ENCODE measurements at places on chromosomes 12 and 14.

DNA sequence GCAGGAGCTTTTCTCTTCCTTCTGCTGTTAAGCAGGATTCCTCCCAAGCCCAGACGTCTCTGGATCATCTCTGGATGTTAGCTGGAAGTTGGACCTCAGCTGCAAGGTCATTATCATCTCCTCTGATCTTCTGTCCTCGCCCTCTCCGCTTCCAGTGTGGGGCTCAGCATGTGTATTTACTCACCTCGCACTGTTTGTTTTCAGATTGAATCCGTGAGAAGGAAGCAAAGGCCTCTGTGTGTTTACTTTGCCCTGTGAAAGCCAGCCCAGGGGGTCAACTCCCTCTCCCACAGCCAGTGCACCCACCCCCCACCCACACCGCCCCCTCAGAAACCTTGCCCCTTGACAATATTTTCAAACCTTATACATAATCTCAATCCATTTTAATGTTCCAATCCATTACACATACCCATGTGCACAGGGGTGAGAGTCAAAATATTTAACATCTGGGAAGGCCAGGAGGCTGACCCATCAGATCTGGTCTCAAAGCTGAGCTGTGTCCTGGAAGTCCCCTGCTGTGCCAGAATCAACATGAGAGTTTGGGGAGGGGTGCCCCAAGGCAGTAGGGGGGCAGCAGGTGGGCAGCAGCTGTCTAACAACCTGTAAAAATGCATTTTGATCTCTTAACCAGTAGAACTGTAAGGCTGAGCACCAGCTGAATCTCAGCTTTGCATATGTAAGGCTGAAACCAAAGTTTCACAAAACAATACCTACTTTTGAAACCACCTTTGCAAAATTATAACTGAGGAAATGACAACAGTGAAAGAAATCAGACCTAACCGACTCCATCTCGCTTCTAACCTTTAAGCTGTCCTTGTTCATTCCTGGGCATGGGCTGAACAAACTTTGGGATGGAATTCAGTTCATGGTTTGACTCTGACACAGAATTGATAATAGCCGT lies 157.9 kb downstream of the ZNF664 start:
- no peak for DNase-seq

GRCh38 chr12:82672811-82673495 lies 13.8 kb upstream of the TMTC2 start:
- no peak for DNase-seq

DNA sequence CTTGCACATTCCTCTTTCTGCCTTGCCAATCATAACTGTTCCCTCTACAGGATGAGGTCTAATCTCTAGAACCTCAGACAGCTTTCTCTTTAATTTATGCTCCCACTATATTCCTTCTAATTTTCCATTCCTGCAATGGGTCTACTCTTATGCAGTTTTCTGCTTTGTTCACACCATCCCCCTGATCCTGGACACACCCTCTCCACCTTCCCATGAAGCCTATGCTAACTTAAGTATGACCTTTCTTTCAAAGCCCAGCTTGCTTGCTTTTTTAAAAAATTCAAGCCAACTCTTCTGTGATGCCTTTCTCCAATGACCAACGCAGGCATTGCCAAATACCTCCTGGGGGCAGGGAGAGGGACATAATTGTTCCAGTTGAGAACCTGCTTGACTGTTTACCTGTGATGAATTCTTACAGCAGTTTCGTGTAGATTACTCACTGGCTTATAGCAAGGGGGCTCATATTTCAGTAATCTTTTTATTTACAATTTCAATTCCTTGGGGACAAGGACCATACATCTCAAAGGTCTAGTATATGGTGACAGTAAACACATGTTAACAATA lies 7.8 kb downstream of the SLC38A1 start:
- DNase-seq: no peak

- DNase-seq: no peak
Observed at GRCh38 chr14:68958553-68958952, 20.5 kb downstream of the ACTN1 start.

GRCh38 chr12:32117316-32117715 lies 10.7 kb downstream of the BICD1 start:
- no peak for DNase-seq

GRCh38 chr14:78412475-78412874 lies 242.3 kb downstream of the NRXN3 start:
- no peak for DNase-seq

DNA sequence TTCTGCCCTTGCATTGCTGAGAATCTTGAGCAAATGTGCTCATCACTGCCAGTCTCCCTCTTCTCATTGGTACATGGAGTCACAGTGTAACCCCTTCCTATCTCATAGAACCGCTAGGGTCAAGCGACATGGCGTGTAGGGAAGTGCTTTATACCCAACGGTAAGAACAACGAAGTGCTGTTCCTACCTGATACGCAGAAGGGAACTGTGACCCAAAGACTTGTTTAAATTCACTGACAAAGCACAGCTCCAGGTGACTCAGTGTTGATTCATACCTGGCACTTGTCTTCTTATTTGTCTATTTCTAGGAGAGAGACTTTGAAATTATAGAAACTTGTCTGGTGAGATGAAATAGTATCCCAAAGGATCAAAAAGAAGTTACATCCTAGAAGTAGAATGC lies 53.7 kb downstream of the FBXL14 start:
- DNase-seq: no peak

DNA sequence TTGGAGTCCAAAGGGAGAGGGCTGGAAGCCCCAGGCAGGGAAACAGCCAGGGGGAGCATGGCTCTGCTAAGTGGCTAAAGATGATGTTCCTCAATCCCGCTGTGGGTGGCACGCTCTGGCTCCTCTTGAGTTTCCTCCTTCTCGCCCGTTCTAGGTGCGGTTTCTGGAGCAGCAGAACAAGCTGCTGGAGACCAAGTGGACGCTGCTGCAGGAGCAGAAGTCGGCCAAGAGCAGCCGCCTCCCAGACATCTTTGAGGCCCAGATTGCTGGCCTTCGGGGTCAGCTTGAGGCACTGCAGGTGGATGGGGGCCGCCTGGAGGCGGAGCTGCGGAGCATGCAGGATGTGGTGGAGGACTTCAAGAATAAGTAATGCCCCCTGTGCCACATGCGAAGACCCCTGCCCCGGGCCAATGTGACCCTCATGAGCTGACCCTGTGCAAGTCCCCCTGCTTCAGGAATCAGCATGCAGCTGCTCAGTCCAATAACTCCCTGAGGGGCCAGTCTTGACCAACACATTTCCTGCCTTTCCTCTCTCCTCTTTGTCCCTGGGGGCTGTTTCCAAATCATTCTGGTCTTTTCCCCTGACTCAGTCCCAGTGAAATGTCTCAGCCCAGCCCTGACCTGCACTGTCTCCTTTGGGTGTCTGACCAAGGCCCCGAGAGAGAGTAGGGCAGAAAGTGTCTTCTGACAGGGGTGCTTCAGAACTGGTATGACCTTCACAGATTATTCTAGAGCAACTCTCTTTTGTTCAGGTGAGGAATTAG lies 2.1 kb downstream of the KRT7 start:
- DNase-seq: no peak

DNA sequence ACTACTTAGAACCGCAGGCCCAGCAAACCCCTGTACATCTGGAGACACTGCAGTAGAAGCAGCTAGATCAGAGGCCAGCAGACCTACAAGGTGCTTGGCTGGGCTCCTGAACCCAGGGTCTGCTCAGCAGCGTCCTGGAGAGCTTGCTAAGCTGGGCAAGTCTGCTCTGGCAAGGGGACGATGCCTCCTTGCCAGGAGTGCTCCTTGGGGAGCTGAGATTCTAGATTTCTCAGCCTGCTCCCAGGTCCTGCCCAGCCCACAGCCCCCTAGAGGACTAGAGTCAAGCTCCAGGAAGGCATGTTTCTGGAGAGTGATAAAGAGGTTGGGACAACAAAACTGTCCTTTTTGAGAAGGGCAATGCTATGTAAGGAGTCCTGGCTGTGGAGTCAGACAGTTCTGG lies 60.3 kb downstream of the HSPB8 start:
- no peak for DNase-seq

- DNase-seq: peak; percentile 16
Observed at GRCh38 chr14:97446087-97446486, 648.9 kb downstream of the VRK1 start.

DNA sequence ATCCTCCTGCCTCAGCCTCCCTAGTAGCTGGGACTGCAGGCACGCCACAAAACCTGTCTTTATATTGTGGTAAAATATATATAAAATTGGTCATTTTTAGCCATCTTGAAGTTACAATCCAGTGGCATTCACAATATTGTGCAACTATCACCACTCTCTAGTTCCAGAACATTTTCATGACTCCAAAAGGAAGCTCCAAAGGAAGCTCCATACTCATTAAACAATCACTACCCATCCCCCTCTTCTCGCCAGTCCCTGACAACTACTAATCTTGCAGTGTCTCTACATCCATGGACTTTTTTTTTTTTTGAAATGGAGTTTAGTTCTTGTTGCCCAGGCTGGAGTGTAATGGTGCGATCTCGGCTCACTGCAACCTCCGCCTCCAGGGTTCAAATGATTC lies 3.1 kb downstream of the GCH1 start:
- no peak for DNase-seq

DNA sequence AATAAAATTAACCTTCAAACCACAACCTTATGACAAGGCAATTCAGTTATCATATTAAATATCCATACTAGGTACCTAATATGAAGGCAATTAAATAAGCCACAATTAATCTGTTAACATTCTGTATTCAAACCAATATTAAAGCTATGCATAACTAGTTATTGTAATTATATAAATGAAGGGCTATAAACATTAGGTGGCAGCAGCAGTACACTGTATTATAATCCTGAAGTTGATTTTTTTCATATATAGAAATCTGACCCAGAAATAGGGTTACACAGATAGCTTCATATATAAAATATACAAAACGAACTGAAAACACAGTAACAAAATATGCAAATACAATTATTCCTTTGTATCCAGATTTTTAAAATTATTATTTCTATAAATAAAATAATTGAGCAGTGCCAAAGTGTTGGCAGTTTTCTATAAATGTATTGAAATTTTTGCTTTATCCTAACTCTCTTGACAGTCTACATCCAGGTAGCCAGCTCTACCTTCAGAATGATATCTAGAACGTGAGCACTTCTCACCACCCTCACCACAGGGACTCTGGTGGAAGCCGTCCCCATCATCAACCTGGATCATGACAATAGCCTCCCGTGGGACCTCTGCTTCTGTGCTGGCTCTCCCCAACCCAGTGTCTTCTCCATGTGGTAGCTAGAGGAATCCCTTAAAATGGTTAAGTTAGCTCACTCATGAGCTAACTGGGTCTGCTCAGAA lies 136.2 kb downstream of the MED13L start:
- DNase-seq: no peak

DNA sequence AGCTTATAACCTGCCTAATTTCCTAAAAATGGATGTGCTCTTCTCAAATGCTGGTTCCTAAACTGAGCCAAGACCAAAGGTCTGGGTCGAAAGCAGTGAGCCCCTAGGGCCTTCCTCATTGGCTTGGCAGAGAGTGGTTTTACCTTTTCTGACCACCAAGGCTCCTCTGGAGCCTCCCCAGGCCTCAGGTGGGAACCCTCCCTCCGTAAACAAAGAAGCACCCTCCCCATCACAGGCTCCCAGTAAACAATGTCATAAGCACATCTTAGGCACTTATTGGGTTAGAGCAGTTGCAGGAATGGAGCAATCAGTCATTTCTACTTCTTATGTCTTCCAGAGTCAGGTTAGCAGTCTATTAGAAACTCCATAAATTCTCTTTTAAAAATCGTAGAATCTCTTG lies 6.0 kb downstream of the CHPT1 start:
- DNase-seq: no peak

DNA sequence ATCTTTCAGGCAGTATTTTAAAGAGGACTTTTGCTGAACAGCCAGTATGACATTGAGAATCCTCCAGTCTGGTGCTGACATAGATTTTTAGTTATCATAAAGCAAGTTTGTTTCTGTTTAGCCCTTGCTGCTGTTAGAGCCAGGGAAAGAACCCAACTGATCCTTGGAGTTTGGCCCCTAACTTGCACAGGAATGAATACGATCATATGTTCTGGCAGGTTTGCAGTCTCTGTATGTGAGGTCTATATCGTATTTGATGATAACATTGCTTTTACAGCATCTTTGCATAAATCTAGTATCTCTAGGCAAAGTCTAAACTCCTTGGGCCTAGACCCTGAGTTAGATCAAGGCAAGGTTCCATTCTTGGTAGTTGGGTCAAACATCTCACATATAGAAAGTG lies 4.3 kb upstream of the CCDC175 start:
- no peak for DNase-seq

- DNase-seq: no peak
Observed at GRCh38 chr12:52871291-52872039, 22.7 kb upstream of the KRT78 start.
